ENCODE measurements at places on chromosomes 11 and 22. TPM values are rescaled to one million over a fixed set of nuclear protein-coding genes. Genes with fewer than 3 reads are reported as not detected.

DNA sequence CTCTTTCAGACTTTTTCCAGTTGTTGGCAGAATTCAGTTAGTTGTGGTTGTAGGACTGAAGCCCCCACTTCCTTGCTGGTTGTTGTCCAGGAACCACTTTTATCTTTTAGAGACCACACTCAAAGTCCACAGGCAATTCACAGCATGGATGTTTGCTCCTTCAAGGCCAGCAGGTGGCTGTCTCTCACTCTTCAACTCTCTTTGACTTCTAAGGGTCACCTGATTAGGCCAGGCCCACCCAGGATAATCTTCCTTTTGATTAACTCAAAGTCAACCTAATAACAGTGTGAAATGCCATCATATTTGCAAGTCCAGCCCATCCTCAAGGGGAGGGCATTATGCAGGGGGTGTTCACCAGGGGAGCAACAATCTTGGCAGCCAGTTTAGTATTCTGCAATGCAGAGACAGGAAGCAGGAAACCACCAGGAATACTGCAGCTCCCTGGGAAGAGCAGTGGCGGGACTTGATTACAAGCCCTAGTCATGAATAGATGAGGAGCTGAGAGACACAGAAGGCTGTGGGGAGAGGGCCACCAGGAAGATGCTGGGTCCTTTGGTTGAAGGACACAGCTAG lies 52.4 kb downstream of the LRRC74B start:
- no peak overlapping the region for H3K4me3 ChIP-seq
- H3K36me3 ChIP-seq: no peaks in the 10 kb centered on the region
- H3K4me1 ChIP-seq: peaks cover 6% of the 10 kb centered on the region
- H3K27ac ChIP-seq: no peak overlapping the region

GRCh38 chr11:1852877-1853276 lies at the start of gene LSP1:
TSS of gene LSP1 (plus strand) at chr11:1853084. CDS start at chr11:1853145, 61 bp downstream.
- peaks cover 93% of the 10 kb centered on the region for H3K4me1 ChIP-seq
- H3K27ac ChIP-seq: peak within 1 kb of the TSS; percentile 88
- peak; percentile 82 for DNase-seq
- H3K4me3 ChIP-seq: peak within 1 kb of the TSS; percentile 94
- H3K36me3 ChIP-seq: peaks cover 25% of the 10 kb centered on the region

GRCh38 chr11:11243209-11243589 lies 109.9 kb downstream of the CSNK2A3 start:
- no peaks in the 10 kb centered on the region for H3K36me3 ChIP-seq
- DNase-seq: no peak
- peaks cover 20% of the 10 kb centered on the region for H3K4me1 ChIP-seq
- H3K27me3 ChIP-seq: no peaks in the 10 kb centered on the region
- no peak overlapping the region for H3K27ac ChIP-seq

GRCh38 chr22:32717337-32718240 lies 83.9 kb upstream of the TIMP3 start:
- no peaks in the 10 kb centered on the region for H3K36me3 ChIP-seq
- peaks cover 16% of the 10 kb centered on the region for H3K4me1 ChIP-seq
- no peak overlapping the region for H3K4me3 ChIP-seq
- H3K27ac ChIP-seq: no peak overlapping the region
- no peaks in the 10 kb centered on the region for H3K27me3 ChIP-seq
- DNase-seq: no peak

DNA sequence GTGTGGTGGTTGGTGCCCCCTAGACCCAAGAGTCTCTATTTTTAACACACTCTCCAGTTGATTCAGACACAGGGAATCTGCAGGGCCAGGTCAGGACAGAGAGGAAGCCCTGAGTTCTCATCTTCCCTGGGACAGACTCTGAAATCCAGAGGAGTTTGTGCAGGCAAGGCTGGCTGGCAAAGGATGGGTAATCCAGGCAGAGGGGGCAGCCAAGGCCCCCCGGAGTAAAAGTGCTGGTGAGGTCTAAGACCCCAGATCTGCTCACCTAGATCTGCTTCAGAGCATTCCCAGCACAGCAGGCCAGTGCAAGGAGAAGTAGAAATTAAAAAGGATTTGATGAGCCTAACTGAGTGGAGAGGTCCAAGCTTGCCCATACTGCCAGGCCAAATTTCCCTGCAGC lies 40.6 kb upstream of the MN1 start:
- no peak overlapping the region for H3K4me3 ChIP-seq
- H3K4me1 ChIP-seq: no peaks in the 10 kb centered on the region
- no peak for DNase-seq
- H3K27ac ChIP-seq: no peak overlapping the region

DNA sequence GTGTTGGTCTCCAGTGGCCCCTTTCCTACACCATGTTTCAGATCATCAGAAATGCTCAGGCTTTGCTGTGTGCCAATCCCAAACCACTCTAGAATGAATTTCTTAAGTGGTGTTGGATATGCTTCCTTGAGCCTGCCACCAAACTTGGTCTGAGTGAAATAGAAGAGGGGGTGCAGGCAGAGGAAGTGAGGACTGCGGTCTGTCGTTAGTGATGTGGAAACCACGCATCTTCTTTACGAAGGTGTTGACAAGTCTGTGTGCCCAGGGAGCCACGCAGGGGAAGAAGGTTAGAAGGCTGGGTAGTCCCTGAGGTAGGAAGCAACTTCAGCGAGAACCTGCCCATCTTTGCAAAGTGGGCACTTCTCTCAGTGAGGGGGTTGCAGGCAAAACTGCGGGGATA lies 187.4 kb upstream of the NAV2 start:
- H3K4me1 ChIP-seq: no peaks in the 10 kb centered on the region
- no peaks in the 10 kb centered on the region for H3K27me3 ChIP-seq
- H3K36me3 ChIP-seq: no peaks in the 10 kb centered on the region
- no peak for DNase-seq

DNA sequence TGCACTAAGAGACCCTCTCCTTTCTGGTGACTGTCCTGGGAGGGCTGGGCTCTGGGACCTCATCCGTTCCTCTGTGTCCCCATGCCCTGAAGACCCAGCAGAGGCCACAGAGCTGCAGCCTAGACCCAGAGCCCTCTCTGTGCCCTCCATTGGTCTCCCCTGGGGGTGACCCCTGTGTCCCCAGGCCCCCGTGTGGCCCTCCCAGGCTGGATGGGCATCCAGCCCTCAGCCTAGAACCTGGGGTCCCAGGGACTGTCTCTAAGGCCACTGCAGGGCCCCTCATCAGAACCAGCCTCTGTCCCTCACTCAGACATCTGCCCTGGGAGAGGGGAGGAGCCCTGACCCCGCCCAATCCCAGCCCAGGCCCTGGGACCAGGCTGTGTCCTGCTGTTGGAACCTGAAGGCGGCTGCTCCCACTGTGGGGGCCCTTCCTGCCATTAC lies 5.7 kb downstream of the IGLL1 start:
- H3K4me1 ChIP-seq: no peaks in the 10 kb centered on the region
- H3K36me3 ChIP-seq: no peaks in the 10 kb centered on the region
- no peak overlapping the region for H3K4me3 ChIP-seq
- no peak for DNase-seq
- no peak overlapping the region for H3K27ac ChIP-seq
- peaks cover 4% of the 10 kb centered on the region for H3K27me3 ChIP-seq

DNA sequence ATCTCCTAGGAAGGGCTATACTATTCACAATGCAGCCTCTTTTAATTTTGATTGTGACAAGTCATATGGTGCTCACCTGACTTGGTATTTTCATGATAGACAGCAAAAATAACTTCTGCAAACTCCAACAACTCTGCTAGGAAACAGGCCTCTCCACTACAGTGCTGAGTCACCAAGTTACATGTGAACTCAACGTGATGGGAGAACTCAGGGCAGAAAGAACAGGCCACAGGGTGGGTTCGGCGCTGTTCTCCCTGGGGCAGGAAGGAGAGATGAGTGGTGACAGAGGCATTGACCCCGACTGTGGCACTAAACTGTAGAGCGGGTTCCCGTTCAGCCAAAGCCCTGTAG lies 76.6 kb upstream of the UCP3 start:
- H3K4me1 ChIP-seq: no peaks in the 10 kb centered on the region
- H3K27ac ChIP-seq: no peak overlapping the region
- H3K4me3 ChIP-seq: no peak overlapping the region
- no peaks in the 10 kb centered on the region for H3K27me3 ChIP-seq

- H3K4me1 ChIP-seq: peaks cover 30% of the 10 kb centered on the region
- peaks cover 37% of the 10 kb centered on the region for H3K27me3 ChIP-seq
- H3K27ac ChIP-seq: no peak overlapping the region
- H3K36me3 ChIP-seq: no peaks in the 10 kb centered on the region
- H3K4me3 ChIP-seq: no peak overlapping the region
- DNase-seq: no peak
Measured at GRCh38 chr22:19715188-19715930, 1.1 kb downstream of the SEPTIN5 start.

- no peak overlapping the region for H3K27ac ChIP-seq
- DNase-seq: no peak
- H3K36me3 ChIP-seq: no peaks in the 10 kb centered on the region
- H3K27me3 ChIP-seq: no peaks in the 10 kb centered on the region
Measured at GRCh38 chr22:32701034-32701433, 100.5 kb upstream of the TIMP3 start.

GRCh38 chr11:34154059-34154875 lies 48.8 kb downstream of the NAT10 start:
- H3K4me1 ChIP-seq: peaks cover 6% of the 10 kb centered on the region
- no peak for DNase-seq
- H3K4me3 ChIP-seq: no peak overlapping the region
- no peak overlapping the region for H3K27ac ChIP-seq
- H3K27me3 ChIP-seq: no peaks in the 10 kb centered on the region

- peaks cover 7% of the 10 kb centered on the region for H3K4me1 ChIP-seq
- H3K27ac ChIP-seq: no peak overlapping the region
- no peak overlapping the region for H3K4me3 ChIP-seq
- H3K36me3 ChIP-seq: no peaks in the 10 kb centered on the region
Measured at GRCh38 chr22:43320943-43321900, 21.9 kb downstream of the SCUBE1 start.

DNA sequence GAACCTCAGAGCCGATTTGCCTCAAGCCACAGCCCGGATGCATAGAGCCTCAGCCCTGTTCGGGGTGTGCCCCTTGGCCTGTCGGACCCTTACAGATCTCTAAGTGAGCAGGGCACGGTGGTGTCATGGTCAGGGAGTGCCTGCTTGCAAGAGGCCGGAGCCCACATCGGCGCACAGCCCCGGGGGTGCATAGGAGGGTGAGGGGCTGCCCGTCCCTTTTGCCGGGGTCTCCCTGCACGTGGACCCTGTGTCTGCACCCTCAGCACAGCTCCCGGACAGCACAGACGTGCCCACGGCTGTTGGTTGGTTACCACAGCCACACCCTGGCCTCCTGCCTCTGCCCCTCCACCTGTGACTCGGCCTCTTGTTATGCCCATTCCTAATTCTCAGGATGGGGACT lies 6.5 kb downstream of the RAB36 start:
- no peak for DNase-seq
- no peaks in the 10 kb centered on the region for H3K36me3 ChIP-seq
- no peaks in the 10 kb centered on the region for H3K27me3 ChIP-seq
- H3K27ac ChIP-seq: no peak overlapping the region
- H3K4me3 ChIP-seq: no peak overlapping the region

- H3K4me3 ChIP-seq: no peak overlapping the region
- H3K27me3 ChIP-seq: no peaks in the 10 kb centered on the region
- H3K36me3 ChIP-seq: peaks cover 3% of the 10 kb centered on the region
- no peak overlapping the region for H3K27ac ChIP-seq
- no peaks in the 10 kb centered on the region for H3K4me1 ChIP-seq
Measured at GRCh38 chr11:17839450-17839849, 104.9 kb downstream of the KCNC1 start.

GRCh38 chr22:47213571-47214230 lies 451.3 kb downstream of the TBC1D22A start:
- DNase-seq: peak; percentile 20
- no peak overlapping the region for H3K4me3 ChIP-seq
- no peaks in the 10 kb centered on the region for H3K4me1 ChIP-seq
- no peaks in the 10 kb centered on the region for H3K36me3 ChIP-seq
- no peak overlapping the region for H3K27ac ChIP-seq

GRCh38 chr11:12066056-12066798 lies 44.2 kb upstream of the MICAL2 start:
- no peak overlapping the region for H3K27ac ChIP-seq
- no peaks in the 10 kb centered on the region for H3K36me3 ChIP-seq
- H3K27me3 ChIP-seq: no peaks in the 10 kb centered on the region
- no peak for DNase-seq

GRCh38 chr11:126547691-126548090 lies 192.2 kb downstream of the ST3GAL4 start:
- H3K4me3 ChIP-seq: no peak overlapping the region
- no peak for DNase-seq
- H3K4me1 ChIP-seq: no peaks in the 10 kb centered on the region
- H3K27me3 ChIP-seq: no peaks in the 10 kb centered on the region
- H3K27ac ChIP-seq: no peak overlapping the region

DNA sequence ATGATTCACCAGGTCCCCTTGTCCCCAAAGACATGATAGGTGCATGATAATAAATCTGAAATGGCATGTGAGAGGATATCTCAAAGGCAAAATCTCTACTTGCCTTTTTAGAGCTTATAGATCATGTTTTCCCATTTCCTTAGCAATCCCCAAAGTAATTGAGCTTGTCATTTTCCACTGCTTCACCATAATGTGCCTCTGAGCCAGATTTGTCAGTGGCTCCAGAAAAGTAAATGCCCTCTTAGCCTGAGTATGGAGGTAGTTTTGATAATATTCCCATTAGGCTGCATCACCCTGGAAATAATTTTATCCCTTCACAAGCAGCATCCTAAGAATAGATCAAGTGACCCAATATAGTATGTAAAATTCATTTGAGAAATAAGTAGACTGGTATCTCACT lies 36.7 kb upstream of the ADSL start:
- H3K4me3 ChIP-seq: no peak overlapping the region
- H3K4me1 ChIP-seq: peaks cover 14% of the 10 kb centered on the region
- H3K36me3 ChIP-seq: peaks cover 90% of the 10 kb centered on the region
- DNase-seq: no peak

GRCh38 chr11:20912065-20912821 lies 242.9 kb downstream of the NELL1 start:
- no peaks in the 10 kb centered on the region for H3K4me1 ChIP-seq
- no peak for DNase-seq
- H3K27ac ChIP-seq: no peak overlapping the region
- H3K27me3 ChIP-seq: no peaks in the 10 kb centered on the region
- no peak overlapping the region for H3K4me3 ChIP-seq
- no peaks in the 10 kb centered on the region for H3K36me3 ChIP-seq

- H3K27me3 ChIP-seq: peaks cover 13% of the 10 kb centered on the region
- H3K4me3 ChIP-seq: no peak overlapping the region
- DNase-seq: no peak
- H3K4me1 ChIP-seq: no peaks in the 10 kb centered on the region
Measured at GRCh38 chr11:134945993-134946392, 534.0 kb upstream of the B3GAT1 start.

PPP6R3 gene
- total RNA-seq: 109 TPM

SELENOH gene
- total RNA-seq: 48.0 TPM

BARX2 gene
- total RNA-seq: not detected

SOX10 gene
- not detected for total RNA-seq

ACTN3 gene
- total RNA-seq: 0.14 TPM

MYBPC3 gene
- total RNA-seq: not detected

TMEM86A gene
- total RNA-seq: 8.0 TPM

POU2F3 gene
- not detected for total RNA-seq

APOBEC3H gene
- 0.85 TPM for total RNA-seq

GSTT2 gene
- not detected for total RNA-seq

BEST1 gene
- 0.14 TPM for total RNA-seq

INPP5J gene
- 0.69 TPM for total RNA-seq

B3GAT1 gene
- total RNA-seq: 0.14 TPM

TBX10 gene
- not detected for total RNA-seq

MIAT gene
- total RNA-seq: 27.2 TPM

Measured in CD4-positive, alpha-beta T cell (primary cell).